ENCODE measurements at places on chromosomes 16 and 17. TPM values are rescaled to one million over a fixed set of nuclear protein-coding genes. Genes with fewer than 3 reads are reported as not detected.

GRCh38 chr16:87830673-87831420, 38.5 kb downstream of the SLC7A5 start:
- no peak overlapping the region for H3K4me3 ChIP-seq
- H3K27me3 ChIP-seq = no peaks in the 10 kb centered on the region
- no peak overlapping the region for H3K27ac ChIP-seq
- peaks cover 10% of the 10 kb centered on the region for H3K36me3 ChIP-seq
- DNase-seq = no peak

Gene CNTROB
- 32.6 TPM for total RNA-seq

Gene PRSS22
- total RNA-seq = 0.59 TPM

Gene RARA
- total RNA-seq = 42.8 TPM

DNA sequence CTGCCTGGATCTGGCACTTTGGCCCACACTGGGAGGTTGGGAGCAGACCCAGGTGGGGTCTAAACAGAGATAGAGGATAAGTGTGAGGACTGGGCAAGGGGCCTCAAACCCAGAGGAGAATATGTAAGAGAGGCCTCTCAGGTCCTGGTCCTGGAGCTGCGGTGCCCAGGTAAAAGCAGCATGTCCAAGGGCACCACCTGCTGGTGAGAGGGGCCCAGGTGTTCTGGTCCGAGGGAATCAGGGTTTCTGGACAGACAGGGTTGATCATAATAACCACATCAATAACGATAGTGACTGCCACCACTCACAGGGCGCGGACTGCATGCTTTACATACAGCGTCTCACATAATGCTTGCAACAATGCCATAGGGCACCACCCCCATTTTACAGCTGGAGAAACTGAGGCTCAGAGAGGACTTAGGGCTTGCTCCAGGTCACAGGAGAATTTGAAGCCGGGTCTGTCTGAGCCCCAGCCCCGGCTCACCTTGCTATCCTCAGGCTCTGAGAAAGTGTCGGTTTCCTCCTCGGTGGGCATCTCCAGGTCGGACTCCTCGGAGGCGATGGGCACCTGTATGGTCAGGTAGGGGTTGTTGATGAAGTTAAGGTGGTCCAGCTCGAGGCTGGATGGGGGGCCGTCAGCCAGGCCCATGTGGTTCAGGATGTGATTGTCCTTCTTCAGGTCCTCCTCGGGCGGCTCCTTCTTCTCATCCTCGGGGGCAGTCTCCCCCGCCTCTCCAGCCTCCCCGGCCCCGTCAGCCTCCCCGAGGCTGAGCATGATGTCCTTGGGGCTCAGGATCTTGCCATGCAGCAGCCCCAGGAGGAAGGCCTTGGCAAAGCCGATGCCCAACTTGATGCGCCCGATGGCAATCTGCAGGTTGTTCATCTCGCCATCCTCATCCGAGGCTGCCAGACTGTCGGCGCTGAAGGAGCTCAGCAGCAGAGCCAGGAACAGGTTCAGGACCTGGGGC, 19.1 kb upstream of the CD79B start:
- H3K4me1 ChIP-seq = no peaks in the 10 kb centered on the region
- H3K27me3 ChIP-seq = peaks cover 3% of the 10 kb centered on the region
- no peak overlapping the region for H3K27ac ChIP-seq
- no peak overlapping the region for H3K4me3 ChIP-seq
- peak; percentile 33 for DNase-seq
- H3K36me3 ChIP-seq = no peaks in the 10 kb centered on the region

Gene MLYCD
- total RNA-seq = 3.0 TPM

Gene CCL13
- not detected for total RNA-seq

DNA sequence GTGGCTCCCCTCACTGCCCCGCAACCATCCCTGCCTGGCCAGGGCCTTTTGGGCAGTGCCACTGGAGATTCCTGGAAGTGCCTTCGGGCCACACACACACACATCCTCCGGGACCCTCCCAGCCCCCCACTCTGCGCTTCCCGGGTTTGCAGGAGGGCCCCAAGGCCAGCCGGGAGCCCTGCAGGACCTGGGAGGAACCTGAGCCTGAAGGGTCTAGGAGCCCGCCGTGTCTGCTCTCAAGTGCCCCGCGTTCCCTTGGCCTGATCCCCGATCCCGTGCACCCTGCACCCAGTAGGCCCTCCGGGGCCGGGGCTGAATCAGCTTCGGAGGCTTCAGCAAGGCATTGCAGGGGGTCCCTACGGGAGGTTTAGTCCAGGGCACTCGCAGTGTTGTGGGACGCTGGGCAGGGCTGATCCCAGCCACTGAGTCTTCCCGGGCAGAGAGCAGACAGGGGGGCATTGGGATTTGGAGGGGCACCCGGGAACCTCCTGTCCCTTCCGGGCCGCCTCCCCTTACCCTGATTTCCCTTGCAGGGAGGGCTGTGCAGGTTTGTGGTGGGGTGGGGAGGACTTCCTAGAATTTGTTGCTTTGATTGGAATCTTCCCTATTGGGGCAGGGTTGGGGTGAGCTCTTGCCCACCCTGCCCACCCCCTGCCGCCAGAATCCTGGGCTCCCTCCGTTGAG, 36.9 kb downstream of the TMEM235 start:
- no peak overlapping the region for H3K27ac ChIP-seq
- H3K36me3 ChIP-seq = no peaks in the 10 kb centered on the region
- H3K27me3 ChIP-seq = peaks cover 12% of the 10 kb centered on the region
- no peak for DNase-seq
- peaks cover 50% of the 10 kb centered on the region for H3K4me1 ChIP-seq
- H3K4me3 ChIP-seq = no peak overlapping the region

DNA sequence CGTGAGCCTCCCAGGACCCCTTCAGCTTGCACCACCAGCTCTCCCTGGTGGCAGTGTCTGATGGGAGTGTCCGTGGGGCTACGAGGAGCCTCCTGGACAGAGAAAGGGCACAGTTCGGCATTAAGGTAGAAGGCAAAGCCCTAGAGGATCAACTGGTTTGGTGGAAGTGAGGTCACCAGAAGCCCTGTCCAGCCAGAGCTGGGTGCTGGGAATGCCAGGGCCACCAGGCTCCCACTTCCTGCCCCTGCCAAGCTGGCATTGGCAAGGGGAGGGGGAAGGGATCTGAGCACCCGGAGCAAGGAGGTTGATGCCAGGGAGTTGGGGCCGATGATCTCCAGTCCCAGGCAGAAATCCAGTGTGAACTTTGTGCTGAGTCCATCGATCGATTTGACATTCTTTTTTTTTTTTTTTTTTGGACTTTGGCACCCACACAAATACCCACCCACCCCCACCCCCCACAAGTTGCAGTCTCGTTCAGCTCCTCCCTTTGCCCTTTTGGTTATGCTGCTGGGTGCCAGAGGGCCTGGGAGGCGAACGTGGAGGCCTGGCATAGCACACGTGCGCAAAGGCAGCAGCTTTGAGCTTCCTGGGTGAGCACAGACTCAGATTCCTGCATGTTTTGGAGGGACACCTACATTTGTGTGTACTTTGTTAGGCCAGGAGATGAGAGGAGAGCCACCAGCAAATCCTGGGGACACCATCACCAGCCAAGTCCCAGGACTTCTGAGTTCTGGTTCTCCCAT, 2.1 kb downstream of the NHERF1 start:
- H3K27ac ChIP-seq = peak overlapping the region; percentile 86
- H3K4me1 ChIP-seq = peaks cover 40% of the 10 kb centered on the region

GRCh38 chr17:62713086-62713881, 85.8 kb downstream of the MRC2 start:
- peaks cover 6% of the 10 kb centered on the region for H3K36me3 ChIP-seq
- peaks cover 5% of the 10 kb centered on the region for H3K27me3 ChIP-seq
- no peak overlapping the region for H3K27ac ChIP-seq
- DNase-seq = no peak
- H3K4me1 ChIP-seq = peaks cover 5% of the 10 kb centered on the region
- no peak overlapping the region for H3K4me3 ChIP-seq

Gene ANKRD13B
- 7.6 TPM for total RNA-seq

Gene TAT
- total RNA-seq = not detected

Gene GPR179
- 0.97 TPM for total RNA-seq

Gene MYH10
- total RNA-seq = 429 TPM

DNA sequence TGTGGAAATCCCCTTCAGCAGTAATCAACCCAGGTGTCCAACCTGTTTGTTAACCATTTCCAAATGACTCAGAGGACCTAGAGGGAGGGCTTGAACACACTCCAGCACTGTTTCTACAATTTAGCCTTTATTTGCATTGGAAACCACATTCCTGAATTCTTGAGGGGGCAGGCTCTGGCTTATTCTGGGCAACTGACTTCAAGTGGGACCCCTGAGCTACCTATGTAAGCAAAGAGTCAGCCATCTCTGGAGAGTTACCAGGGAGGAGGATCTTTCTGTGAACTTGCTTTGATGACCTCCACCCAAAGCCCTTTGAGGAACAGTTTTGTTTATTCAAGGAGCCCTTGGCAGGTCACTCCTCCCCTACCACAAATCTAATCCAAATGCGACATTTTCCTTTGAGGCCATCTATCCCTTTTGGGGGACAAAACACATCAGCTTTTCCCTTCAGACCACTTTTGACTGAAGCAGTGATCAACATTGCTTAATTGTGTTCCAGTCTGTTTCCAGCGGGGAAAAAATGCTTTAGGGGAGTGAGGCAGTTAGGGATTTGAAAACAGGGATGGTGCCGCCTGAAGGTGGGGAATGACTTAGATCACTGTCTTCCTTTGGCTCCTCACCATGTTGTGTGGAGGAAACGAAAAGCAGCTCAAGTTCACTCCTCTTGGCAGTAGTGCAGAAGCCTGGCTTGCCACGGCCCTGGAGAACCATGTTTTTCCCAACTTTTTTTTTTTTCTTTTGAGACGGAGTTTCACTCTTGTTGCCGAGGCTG, 46.2 kb downstream of the TUBD1 start:
- peaks cover 5% of the 10 kb centered on the region for H3K36me3 ChIP-seq
- DNase-seq = no peak
- H3K27me3 ChIP-seq = peaks cover 3% of the 10 kb centered on the region
- H3K27ac ChIP-seq = no peak overlapping the region

Gene MT1F
- total RNA-seq = not detected

GRCh38 chr16:84421081-84421937, 53.0 kb downstream of the ATP2C2 start:
- no peak overlapping the region for H3K4me3 ChIP-seq
- H3K27ac ChIP-seq = no peak overlapping the region
- no peaks in the 10 kb centered on the region for H3K4me1 ChIP-seq

DNA sequence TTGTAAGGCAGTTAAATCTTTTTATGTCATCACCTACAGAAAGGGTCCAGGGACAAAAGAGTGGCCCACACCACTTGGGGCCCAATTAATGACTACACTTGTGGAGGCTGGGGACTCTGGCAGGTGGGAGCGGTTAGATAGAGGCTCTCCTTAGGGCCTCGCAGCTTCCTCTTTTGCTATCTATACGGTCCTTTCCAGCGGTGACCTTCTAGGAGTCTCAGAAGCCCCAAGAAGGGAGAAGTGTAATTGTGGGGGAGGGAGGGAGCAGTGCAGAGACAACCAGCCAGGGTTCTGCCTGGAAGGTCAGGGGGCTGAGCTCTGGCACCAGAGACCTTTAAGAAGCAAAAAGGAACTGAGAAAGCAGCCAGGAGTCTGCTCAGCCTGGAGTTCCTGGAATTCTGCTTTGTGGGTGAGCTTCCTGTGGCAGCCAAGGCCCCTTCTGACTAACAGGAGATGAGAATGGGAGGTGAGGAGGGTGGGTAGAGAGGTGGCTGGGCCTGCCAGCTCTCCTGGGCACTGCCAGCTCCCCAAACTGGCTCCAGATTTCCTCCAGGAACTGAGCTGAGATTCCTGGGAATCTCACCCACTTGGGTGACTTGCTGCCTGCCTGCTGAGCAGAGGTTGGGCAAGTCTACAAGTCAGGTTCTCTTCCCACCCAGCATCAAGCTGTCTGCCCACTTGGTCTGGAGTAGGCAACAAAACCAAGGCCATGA, 16.3 kb upstream of the MAP3K14 start:
- DNase-seq = no peak
- H3K36me3 ChIP-seq = no peaks in the 10 kb centered on the region
- H3K4me3 ChIP-seq = peak overlapping the region; percentile 15
- H3K27ac ChIP-seq = no peak overlapping the region

GRCh38 chr16:86374603-86375130, 135.7 kb upstream of the FOXF1 start:
- H3K27me3 ChIP-seq = no peaks in the 10 kb centered on the region
- H3K4me3 ChIP-seq = no peak overlapping the region
- no peaks in the 10 kb centered on the region for H3K4me1 ChIP-seq
- no peak for DNase-seq

DNA sequence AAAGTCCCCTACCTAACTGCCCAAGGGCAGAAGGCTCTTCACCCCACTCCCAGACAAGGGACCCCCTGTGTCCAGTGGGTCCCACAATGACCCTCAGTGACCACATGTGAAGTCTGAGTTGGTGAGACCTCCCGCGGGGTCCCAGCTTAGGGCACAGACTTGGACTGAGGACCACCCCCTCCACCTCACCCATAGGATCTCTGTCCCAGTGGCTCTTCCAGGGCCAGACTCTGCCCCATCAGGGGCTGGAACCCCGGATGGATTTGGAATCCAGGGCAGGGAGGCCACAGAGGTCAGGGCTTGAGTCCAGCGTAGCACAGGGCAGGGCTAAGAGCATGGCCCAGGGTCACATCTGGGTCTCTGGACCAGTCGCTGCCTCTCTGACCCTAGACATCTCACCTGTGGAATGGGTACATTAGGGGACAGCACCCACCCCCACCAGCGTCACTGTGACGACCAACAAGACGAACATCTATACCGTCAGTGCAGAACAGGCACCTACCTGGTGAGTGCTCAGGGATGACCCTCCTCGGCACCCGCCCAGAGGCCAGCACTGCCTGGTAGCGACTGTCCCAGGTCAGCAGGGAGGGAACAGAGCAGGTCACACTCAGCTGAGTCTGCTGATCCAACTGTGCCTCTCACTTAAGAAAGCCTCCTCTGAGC, 37.7 kb downstream of the TNFRSF13B start:
- peaks cover 10% of the 10 kb centered on the region for H3K27me3 ChIP-seq
- H3K27ac ChIP-seq = no peak overlapping the region
- no peak overlapping the region for H3K4me3 ChIP-seq
- no peak for DNase-seq

Gene ZFP90
- total RNA-seq = 35.6 TPM

- H3K27me3 ChIP-seq = peaks cover 5% of the 10 kb centered on the region
- peaks cover 28% of the 10 kb centered on the region for H3K4me1 ChIP-seq
- no peak overlapping the region for H3K4me3 ChIP-seq
- peaks cover 5% of the 10 kb centered on the region for H3K36me3 ChIP-seq
- no peak overlapping the region for H3K27ac ChIP-seq
Measured at GRCh38 chr17:80024206-80024972, 11.3 kb downstream of the TBC1D16 start.

GRCh38 chr16:11800382-11800718, 3.3 kb upstream of the ZC3H7A start:
- H3K4me3 ChIP-seq = no peak overlapping the region
- DNase-seq = no peak
- peak overlapping the region; percentile 73 for H3K27ac ChIP-seq
- peaks cover 36% of the 10 kb centered on the region for H3K4me1 ChIP-seq

GRCh38 chr17:6780001-6780400, 4.0 kb downstream of the FBXO39 start:
- no peak overlapping the region for H3K4me3 ChIP-seq
- H3K36me3 ChIP-seq = peaks cover 6% of the 10 kb centered on the region
- H3K27me3 ChIP-seq = peaks cover 13% of the 10 kb centered on the region
- DNase-seq = no peak
- H3K27ac ChIP-seq = no peak overlapping the region

DNA sequence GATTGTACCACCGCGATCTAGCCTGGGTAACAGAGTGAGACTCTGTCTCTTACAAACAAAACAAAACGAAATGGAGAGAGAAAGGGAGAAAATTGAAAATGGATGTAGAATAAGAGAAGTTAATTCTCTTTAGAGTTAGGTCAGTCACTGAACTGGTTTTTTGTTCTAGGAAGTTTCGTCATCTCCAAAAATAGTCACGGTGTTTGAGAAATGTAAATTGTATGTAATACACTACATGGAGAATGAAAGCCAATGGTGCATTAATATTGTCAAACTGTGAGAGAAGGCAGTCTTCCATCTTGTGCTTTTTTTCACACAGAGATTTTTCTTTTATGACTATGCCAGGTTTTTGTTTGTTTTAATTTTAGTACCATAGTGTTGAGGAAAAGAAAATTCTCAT, 145.9 kb downstream of the BCAS3 start:
- H3K4me3 ChIP-seq = no peak overlapping the region
- no peaks in the 10 kb centered on the region for H3K27me3 ChIP-seq
- H3K36me3 ChIP-seq = no peaks in the 10 kb centered on the region

Gene GHDC
- 7.2 TPM for total RNA-seq
